Inflammatory macrophage (primary cell): ENCODE measurements at places on chromosomes 5 and 9.

GRCh38 chr5:157540707-157541446 is 34.7 kb downstream of the ADAM19 start:
- DNase-seq = peak; percentile 10

DNA sequence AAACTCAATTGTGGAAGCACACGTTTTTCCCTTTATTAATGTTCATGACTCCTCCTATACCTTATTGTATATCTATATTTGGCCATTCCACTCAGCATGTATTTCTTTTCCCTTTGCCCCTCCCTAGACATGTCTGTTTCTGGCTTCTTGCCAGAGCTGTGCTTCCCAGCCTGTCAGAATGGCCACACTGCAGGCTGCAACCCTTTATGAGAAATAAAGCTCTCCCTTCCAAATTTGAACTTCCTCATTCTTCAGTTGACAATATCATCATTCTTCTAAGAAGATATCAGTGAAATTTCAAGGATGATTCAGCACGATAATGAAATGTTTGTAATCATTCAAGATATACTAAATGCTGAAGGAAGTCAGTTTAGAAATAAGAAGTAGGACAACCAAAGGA is 107.6 kb upstream of the PRSS3 start:
- DNase-seq = peak; percentile 94

- no peak for DNase-seq
Measured at GRCh38 chr9:106846857-106847256, 16.1 kb upstream of the ZNF462 start.

DNA sequence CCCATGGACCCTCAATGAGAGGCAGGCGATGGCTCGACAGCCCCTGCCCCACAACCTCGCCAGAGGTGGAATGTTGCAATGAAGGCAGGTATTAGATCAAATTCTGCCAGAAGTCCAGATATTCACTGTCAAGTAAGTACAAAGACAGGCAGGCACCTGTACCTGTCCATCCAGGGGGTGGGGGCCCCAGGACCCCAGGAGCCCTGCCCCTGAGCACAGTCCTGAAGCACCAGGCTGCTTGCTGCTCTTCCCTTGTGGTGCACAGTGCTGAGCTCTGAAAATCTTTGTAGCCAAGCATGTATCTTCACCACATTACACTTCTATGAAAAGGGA is 26.2 kb upstream of the HMCN2 start:
- no peak for DNase-seq
